ENCODE measurements at places on chromosomes 7 and 10.
A peak's percentile ranks its signal among the peaks of the same experiment; 100 is the strongest.

DNA sequence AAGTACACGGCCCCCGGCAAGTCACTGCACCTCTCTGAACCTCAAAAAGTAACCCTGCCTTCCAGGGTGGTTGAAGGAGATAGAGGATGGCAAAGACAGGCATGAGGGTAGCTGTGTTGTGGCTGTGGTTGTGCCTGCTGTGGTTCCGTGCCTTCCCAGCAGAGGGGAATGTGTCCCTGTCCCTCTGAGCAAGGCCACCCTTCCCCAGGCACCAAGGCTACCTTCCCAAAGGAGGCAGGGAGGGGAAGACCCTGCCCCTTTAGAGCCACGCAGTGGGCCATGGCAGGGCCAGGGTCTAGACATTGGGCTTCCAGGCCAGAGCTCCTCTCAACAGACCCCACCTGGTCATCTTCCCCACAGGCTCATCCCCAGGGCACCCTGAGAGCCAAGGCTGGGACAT lies 18.8 kb downstream of the CRHR2 start:
- no peak for DNase-seq

GRCh38 chr7:112350585-112350984 lies 99.7 kb upstream of the IFRD1 start:
- DNase-seq, result no peak

DNA sequence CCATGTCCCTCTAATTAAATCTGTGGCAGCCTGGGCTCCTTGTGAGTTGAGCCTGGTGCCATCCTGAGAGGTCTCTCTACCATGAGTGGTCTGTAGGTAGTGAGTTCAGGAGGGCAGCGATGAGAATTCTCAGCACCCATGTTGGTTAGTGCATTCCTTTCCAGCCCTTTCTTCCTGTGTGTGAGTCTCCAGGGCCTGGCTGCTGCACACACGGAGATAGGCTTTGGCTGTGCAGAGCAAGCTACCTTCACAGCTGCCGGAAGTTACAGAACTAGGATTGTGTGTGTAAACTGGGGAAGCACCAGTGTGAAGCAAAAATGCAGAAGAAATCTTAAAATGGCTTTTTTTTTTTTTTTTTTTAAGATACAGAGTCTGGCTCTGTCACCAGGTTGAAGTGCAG lies 358.6 kb downstream of the PAXIP1 start:
- no peak for DNase-seq

DNA sequence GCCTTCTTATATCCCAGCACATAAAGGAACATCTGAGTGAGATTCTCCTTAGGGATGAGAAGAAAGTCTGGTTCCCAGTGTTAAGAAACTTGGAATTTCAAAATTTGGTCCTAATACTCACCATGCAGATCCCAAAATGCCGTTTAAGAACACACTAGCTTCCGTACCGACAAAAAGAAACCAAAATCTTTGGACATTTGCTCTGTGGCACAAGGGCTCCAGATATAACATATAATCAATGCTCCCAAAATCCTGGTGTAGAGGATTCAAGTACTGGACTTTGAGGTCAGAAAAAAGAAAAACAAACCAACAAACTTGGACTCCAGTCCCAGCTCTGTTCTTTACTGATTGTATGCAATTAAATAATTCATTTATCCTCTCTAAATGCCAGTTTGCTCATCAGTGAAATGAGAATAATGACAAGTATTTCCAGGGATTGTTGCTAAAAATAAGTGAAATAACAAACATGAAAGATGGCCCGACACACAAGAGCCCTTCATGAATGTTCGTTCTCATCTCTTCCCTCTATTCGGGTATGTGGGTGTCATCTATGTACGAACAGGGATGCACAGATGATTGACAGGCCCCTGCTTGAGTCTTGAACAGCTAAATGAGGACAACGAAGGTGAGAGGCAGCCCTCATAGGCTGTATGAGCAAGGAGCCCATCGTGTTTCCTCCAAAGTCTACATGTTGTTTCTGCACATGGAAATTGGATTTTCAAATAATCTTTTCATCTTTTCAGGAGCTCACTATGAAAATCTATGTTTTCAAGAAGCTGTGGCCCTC lies 48.6 kb upstream of the NEBL start:
- no peak for DNase-seq

GRCh38 chr10:120184547-120185337 lies 272.3 kb upstream of the PLPP4 start:
- no peak for DNase-seq

DNA sequence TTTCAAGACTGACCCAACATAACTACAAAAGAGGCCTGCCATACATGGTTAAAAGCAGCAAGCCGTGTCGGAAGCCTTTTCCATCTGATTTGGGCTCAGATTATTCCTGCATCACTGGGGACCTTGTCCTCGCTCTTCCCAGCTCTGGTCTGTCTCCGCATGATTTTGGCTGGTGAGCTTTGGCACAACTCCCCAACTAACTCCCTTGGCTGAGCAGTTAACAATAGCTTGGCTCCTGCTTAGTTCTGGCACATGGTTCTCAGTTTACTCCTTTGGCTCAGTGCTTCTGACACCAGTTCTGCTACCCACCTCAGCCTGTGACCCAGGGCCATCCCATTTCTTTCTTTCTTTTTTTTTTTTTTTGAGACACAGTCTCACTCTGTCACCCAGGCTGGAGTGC lies 17.0 kb downstream of the AGK start:
- no peak for DNase-seq

DNA sequence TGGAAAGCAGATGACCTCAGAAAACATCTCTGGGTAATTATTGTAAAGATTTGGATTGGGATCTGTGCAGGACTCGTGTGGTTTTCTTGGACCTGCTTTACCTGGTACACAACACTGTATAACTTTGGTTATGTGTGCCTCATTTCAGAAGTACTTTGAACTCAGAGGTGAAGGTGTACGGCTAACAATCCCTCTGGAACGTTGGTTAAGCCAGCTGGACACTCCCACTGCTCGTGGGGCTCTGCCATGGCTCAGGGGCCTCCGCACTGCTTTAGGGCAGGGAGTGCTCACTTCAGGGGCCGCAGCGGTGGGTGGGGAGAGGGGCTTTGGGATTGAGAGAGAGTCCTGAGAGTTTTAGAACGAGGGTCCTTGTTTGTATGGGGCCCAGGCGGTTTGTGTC lies 13.5 kb downstream of the DYNC2I1 start:
- no peak for DNase-seq

GRCh38 chr10:70271996-70272924 lies 11.5 kb downstream of the NPFFR1 start:
- no peak for DNase-seq

DNA sequence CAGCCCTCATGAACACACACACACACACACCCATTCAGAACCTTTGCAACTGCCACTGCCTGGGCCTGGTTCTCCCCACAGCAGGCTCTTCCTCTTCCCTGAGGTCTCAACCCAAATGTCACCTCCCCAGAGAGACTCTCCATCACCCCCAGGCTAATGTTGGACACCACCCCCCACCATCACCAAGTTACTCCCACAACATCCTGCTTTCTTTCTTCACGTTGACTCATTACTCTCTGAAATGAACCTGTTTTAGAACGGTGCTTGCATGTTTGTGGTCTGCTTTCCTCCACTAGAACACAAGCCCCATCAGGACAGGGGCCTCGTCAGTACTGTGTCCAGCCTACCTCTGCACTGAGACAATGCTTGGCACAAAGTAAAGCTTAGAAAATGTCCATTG lies 16.0 kb downstream of the AFAP1L2 start:
- no peak for DNase-seq

GRCh38 chr7:42492920-42493319 lies 255.9 kb upstream of the GLI3 start:
- no peak for DNase-seq

DNA sequence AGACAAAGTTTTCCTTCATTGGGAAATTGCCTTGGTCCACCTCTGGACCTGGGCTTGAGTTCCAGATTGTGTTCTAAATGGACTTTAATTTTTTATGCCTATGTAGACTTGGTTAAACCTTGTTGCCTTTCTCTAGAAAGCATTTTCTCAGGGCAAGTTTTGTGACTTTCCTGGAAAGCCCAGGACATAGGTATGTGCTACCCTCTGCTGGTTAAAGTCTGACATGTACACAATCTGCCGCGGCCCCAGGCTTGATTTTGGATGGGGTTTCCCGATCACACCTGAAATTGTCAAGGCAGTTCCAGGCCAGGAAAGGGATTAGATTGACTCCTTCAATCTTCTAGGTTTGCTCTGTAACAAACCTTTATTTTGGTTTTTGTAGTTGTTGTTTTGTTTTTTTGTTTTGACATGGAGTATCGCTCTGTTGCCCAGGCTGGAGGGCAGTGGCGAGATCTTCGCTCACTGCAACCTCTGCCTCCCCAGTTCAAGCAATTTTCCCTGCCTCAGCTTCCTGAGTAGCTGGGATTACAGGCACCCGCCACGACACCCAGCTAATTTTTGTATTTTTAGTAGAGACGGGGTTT lies 14.1 kb upstream of the AKR1B10 start:
- peak; percentile 56 for DNase-seq

DNA sequence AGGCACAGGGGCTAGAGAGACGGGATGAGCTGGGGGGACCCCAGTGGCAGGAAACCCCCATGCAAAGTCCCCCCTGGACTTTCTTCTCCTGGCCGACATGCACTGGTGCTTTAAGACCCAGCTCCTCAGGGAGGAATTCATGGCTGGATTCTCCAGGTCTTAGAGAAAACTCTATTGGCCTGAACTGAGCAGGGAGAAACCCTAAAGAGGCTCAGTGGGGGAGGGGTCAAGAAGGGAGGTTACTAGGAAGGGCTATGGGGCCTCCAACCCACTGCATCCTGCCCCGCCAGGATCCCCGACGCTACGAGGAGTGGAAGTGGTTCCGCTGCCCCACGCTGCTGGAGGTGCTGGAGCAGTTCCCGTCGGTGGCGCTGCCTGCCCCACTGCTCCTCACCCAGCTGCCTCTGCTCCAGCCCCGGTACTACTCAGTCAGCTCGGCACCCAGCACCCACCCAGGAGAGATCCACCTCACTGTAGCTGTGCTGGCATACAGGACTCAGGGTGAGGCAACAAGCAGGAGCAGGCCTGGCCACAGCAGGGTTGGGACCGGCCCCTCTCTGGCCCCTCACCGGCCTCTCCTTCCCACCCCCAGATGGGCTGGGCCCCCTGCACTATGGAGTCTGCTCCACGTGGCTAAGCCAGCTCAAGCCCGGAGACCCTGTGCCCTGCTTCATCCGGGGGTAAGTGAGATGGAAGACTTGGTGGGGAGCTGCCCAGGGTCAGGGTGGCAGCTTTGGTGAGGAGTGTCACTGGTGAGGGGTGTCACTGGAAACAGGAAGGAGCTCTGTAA lies 13.8 kb downstream of the ATG9B start:
- DNase-seq, result no peak

GRCh38 chr10:96756111-96756903 lies 36.0 kb upstream of the PIK3AP1 start:
- no peak for DNase-seq

- no peak for DNase-seq
Measured at GRCh38 chr7:45915606-45916005, 5.5 kb downstream of the IGFBP3 start.

- no peak for DNase-seq
Measured at GRCh38 chr7:111495173-111495810, 67.0 kb downstream of the IMMP2L start.

DNA sequence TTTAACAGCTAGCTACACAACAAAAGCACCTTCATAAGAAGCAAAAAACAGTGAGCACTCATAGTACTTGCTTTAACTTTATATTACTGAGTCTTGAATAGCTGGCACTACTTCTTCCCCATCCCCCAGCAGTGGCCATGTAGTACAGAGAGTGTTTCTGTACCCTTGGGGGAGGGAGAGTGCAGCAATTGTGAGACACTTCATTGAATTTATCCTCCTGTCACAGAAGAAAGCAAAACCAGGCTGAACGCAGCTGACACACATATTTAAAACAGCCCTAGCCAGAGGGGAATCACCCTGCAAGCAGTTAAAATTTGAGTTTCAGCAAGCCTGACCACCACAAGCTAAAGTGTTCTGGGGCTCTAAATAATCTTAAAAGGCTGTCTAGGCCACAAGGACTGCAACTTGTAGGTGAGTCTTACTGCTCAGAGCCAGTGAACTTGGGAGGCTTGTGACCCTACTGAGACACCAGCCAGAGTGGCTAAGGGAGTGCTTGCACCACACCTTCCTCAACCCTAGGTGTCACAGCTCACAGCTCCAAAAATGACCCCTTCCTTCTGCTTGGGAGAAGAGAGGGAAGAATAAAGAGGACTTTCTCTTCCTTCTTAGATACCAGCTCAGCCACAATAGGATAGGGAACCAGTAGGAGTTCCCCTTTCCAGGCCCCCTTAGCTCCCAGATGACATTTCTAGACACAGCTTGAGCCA lies 97.7 kb upstream of the MEOX2 start:
- no peak for DNase-seq

DNA sequence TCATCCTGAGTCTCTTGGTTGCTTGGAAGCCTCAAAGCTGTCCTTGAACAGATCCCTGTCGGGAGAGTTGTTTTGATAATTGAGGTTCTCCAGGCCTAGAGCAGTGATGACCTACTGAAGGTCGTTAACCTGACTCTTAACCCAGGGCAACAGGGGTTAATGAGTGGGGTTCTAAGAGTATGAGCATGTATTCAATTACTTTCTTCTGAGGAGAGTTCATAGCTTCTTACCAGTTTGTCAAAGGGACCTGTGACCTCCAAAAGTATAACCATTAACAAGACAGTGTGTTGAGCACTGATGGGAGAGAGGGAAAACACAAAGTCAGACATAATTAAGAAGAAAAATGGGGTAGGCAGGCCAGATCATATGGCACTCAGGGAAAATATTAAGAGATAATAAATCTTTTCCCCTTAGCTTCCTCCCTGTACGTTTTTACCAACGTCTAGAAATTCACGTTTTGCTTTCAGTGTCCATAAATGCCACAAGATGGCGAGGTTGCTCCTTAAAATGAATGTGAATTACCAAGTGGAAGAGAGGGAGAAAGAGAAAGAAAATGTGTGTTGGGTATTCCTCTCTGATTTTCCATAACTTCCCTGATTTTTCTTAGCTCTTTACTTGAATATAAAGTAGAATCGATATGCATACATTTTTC lies 97.6 kb downstream of the SUGCT start:
- no peak for DNase-seq

- DNase-seq, result no peak
Measured at GRCh38 chr10:63375859-63376258, 89.9 kb downstream of the JMJD1C start.

- DNase-seq, result peak; percentile 26
Measured at GRCh38 chr7:46210467-46210866, 289.4 kb upstream of the IGFBP3 start.

DNA sequence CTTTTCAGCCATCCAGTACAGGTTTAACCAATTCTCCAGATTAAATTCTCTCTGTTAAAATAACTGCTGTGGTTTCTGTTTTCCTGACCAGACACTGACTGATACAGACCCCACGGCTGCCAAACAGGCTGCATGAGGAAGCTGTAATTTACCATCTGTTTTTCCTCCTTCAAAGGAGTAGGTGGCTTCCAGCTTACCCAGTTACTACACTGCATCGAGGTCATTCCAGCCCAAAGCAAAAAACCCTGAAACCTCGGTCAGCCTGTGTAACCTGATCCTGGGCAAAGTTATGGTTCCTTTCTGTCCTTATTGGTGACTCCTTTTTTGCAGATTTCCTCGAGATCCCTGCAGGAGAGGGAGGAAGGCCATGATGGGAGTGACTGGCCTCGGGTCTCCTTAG lies 27.9 kb upstream of the LOXL4 start:
- no peak for DNase-seq

Measured in ecto neural progenitor cell (in vitro differentiated cells).